ENCODE measurements at places on chromosomes 6 and 20.

- no peaks in the 10 kb centered on the region for H3K36me3 ChIP-seq
- DNase-seq: no peak
Measured at GRCh38 chr20:64130876-64131275, 23.5 kb upstream of the NPBWR2 start.

- peaks cover 46% of the 10 kb centered on the region for H3K4me1 ChIP-seq
- DNase-seq: peak; percentile 95
- H3K4me3 ChIP-seq: peak overlapping the region; percentile 86
- peak overlapping the region; percentile 94 for H3K27ac ChIP-seq
Measured at GRCh38 chr6:42890311-42891198, 11.1 kb downstream of the RPL7L1 start.

GRCh38 chr6:158069800-158070195 lies 88.1 kb downstream of the SYNJ2 start:
- peaks cover 37% of the 10 kb centered on the region for H3K4me1 ChIP-seq
- DNase-seq: no peak
- no peaks in the 10 kb centered on the region for H3K27me3 ChIP-seq
- no peak overlapping the region for H3K27ac ChIP-seq
- no peak overlapping the region for H3K4me3 ChIP-seq

- peak overlapping the region; percentile 66 for H3K4me3 ChIP-seq
- peak; percentile 44 for DNase-seq
- peak overlapping the region; percentile 50 for H3K27ac ChIP-seq
- peaks cover 43% of the 10 kb centered on the region for H3K4me1 ChIP-seq
Measured at GRCh38 chr6:31614075-31614619, 887 bp upstream of the AIF1 start.

- H3K4me1 ChIP-seq: peaks cover 6% of the 10 kb centered on the region
- no peak overlapping the region for H3K4me3 ChIP-seq
- H3K36me3 ChIP-seq: no peaks in the 10 kb centered on the region
- H3K27me3 ChIP-seq: no peaks in the 10 kb centered on the region
- peak; percentile 34 for DNase-seq
Measured at GRCh38 chr6:52904562-52905279, 4.8 kb downstream of the GSTA3 start.

DNA sequence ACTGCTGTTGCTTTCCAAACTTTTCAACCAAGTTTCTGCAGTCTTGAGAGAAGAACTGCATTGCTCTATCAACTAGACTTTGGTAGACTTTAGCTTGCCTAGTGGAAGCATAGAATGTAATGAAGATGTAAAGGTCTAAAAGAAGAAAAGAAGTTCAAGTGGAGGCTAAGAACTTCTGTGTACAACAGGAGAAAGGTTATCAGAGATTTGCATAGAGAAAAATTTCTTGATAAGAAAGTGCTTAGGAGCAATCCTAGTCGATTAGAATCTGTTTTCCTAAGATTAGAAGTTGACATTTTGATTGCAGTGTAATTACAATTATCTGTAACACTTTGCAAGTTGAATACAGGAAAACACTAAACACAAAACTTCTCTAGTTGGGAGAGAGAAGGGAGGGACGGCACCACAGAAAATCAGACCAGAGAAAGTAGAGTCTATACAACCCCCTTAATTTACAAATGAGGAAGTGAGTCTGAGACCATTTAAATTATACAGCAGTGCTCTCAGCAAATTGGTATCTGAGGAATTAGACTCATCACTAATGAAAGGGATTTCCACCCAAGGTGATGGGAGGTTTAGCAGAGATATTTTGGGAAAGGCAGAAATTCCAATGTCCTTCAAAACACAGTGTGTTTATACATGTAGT lies 194.3 kb upstream of the MARCKS start:
- H3K27me3 ChIP-seq: no peaks in the 10 kb centered on the region
- no peaks in the 10 kb centered on the region for H3K36me3 ChIP-seq
- no peak overlapping the region for H3K4me3 ChIP-seq
- no peak overlapping the region for H3K27ac ChIP-seq
- peaks cover 32% of the 10 kb centered on the region for H3K4me1 ChIP-seq

GRCh38 chr6:149482545-149483333 lies 2.1 kb downstream of the ZC3H12D start:
- H3K27ac ChIP-seq: no peak overlapping the region
- H3K36me3 ChIP-seq: no peaks in the 10 kb centered on the region
- H3K27me3 ChIP-seq: no peaks in the 10 kb centered on the region
- peaks cover 39% of the 10 kb centered on the region for H3K4me1 ChIP-seq
- no peak for DNase-seq
- H3K4me3 ChIP-seq: no peak overlapping the region

DNA sequence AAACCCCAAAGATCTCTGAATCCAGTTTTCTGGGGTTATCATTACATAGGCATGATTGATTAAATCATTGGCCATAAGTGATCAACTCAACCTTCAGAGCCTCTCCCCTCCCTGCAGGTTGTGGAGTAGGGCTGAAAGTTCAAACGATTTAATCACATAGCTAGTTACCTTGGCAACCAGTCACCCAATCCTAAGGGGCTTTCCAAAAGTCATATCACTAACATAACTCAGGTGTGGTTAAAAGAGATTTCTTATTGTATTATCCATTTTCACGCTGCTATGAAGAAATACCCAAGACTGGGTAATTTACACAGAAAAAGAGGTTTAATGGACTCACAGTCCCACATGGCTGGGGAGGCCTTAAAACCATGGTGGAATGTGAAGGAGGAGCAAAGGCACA lies 935.1 kb upstream of the SLC35B3 start:
- no peaks in the 10 kb centered on the region for H3K27me3 ChIP-seq
- no peak overlapping the region for H3K4me3 ChIP-seq
- H3K4me1 ChIP-seq: no peaks in the 10 kb centered on the region
- no peak overlapping the region for H3K27ac ChIP-seq
- DNase-seq: no peak

- H3K27ac ChIP-seq: no peak overlapping the region
- H3K4me3 ChIP-seq: no peak overlapping the region
- H3K27me3 ChIP-seq: no peaks in the 10 kb centered on the region
- no peak for DNase-seq
- peaks cover 39% of the 10 kb centered on the region for H3K36me3 ChIP-seq
Measured at GRCh38 chr20:25453035-25453810, 45.8 kb downstream of the GINS1 start.

DNA sequence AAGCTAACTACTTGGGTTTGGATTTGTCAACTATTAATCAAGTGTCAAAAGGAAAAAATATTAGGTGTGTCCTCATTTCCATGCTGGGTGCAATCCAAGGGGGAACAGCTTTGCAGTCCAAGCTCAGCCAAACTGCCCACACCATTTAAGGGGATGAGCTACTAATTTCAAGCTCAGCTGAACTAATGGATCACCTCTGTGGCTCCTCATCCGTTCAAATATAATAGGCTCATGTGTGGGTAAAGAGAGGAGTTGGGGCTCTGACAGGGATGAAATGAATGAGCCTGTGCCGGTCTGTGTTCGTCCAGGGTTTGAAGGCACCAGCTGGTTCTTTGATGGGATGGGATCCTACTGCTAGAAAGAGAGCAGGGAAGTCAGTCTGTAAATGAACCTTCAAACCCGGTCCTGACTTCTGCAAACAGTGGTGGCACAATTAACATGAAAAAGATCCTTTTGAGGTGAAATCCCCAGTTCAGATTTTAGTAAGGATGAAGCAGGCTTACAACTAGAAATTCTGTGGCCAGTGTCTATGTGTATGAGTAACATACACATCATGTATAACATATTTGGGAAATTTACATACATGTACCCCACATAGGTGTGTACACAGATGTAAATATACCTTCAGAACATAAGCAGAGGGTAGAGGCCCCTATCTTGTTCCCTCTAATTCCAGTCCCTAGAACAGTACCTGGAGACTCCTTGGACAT lies 41.9 kb downstream of the TTI1 start:
- no peaks in the 10 kb centered on the region for H3K27me3 ChIP-seq
- peaks cover 42% of the 10 kb centered on the region for H3K4me1 ChIP-seq
- no peak overlapping the region for H3K27ac ChIP-seq
- DNase-seq: no peak
- no peak overlapping the region for H3K4me3 ChIP-seq

- H3K27me3 ChIP-seq: no peaks in the 10 kb centered on the region
- H3K4me1 ChIP-seq: peaks cover 62% of the 10 kb centered on the region
- peak; percentile 100 for DNase-seq
- H3K4me3 ChIP-seq: peak overlapping the region; percentile 95
Measured at GRCh38 chr20:31608251-31608945, 3.3 kb downstream of the ID1 start.

DNA sequence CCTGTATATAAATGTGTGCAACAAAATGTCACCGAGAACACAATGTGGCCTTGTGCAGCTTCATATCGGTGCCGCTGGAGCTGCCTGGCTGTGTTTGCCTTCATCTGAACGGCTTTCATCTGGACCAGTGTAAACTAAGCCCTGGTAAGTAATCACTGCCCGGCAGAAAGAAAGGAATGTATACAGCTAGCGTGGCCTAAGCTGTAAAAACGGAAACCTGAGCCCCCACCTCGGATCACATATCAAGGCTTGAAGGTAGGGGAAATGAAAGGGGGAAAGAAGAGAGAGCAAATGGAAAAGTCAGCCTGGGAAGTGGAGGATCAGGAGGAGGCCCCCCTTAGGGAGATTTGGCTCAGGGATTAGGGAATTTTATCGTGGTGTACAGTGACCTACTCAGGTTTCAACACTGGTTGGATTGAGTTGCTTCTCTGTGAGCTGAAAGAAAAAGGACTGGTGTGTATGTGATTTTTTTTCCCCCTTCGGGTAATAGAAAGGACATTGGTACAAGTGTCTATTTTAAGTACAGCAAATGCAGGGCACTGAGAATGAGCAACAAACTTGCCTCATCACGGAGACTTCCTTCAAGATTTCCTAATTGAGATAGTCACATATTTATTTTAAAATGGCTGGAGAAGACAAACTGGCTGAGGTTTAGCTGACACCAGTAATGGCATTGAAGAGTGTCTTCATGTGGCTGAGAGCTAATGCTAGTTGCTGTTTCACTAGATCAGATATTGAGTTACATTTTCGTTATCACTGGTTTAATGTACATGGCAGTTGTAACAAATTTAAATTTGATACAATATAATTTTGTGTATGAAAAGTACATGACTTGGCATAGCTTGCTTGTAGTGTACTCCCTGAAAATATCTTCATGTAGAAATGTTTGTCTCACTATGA lies 3.5 kb downstream of the SOBP start:
- peak; percentile 98 for DNase-seq
- H3K27me3 ChIP-seq: no peaks in the 10 kb centered on the region
- peaks cover 57% of the 10 kb centered on the region for H3K4me1 ChIP-seq
- peak overlapping the region; percentile 98 for H3K4me3 ChIP-seq
- H3K27ac ChIP-seq: peak overlapping the region; percentile 82

DNA sequence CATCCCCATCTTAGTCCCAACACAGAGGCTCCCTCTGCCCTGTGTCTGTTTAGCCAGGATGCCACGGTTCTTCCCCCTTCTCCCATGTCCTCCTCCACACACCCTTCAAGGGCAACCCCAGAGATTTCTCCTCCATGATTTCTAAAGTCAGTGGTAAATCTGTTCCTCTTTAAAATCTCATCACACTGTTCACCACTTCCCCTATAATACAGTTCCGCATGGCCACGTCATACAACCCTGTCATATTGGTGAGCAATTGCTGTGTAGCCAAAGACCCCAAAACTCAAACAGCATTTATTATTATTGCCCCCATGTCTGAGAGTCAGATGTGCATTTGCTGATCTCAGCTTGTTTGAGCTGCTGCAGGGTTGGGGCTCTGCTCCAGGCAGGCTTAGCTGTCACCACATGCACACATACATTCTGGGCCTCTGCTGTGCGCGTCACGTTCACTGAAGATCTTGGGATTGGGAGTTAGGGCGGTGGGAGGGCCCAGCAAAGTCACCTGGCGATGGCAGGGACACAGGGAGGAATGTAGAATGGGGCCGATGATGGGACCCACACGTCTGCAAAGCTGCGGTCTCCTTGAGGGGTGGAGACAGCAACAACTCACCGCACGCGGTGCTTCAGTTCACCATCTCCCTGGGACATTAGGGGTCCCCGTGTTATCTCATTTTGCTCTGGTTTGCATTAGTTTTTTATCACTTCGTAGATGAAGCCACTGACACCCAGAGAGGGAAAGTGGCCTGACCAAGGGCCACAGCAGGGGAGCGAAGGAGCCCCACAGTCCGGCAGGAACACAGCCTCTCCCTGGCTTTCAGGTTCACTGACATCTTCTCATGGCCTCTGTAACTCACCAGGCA lies 36.9 kb upstream of the CD93 start:
- no peak overlapping the region for H3K4me3 ChIP-seq
- H3K4me1 ChIP-seq: no peaks in the 10 kb centered on the region
- H3K27ac ChIP-seq: no peak overlapping the region
- H3K36me3 ChIP-seq: no peaks in the 10 kb centered on the region

GRCh38 chr6:152571089-152571488 lies 66.1 kb downstream of the SYNE1 start:
- H3K4me3 ChIP-seq: no peak overlapping the region
- DNase-seq: no peak
- no peaks in the 10 kb centered on the region for H3K27me3 ChIP-seq
- H3K27ac ChIP-seq: no peak overlapping the region
- H3K36me3 ChIP-seq: no peaks in the 10 kb centered on the region

- DNase-seq: no peak
- no peaks in the 10 kb centered on the region for H3K27me3 ChIP-seq
- H3K27ac ChIP-seq: no peak overlapping the region
- no peaks in the 10 kb centered on the region for H3K4me1 ChIP-seq
- no peaks in the 10 kb centered on the region for H3K36me3 ChIP-seq
Measured at GRCh38 chr6:5693225-5694145, 313.2 kb downstream of the NRN1 start.

DNA sequence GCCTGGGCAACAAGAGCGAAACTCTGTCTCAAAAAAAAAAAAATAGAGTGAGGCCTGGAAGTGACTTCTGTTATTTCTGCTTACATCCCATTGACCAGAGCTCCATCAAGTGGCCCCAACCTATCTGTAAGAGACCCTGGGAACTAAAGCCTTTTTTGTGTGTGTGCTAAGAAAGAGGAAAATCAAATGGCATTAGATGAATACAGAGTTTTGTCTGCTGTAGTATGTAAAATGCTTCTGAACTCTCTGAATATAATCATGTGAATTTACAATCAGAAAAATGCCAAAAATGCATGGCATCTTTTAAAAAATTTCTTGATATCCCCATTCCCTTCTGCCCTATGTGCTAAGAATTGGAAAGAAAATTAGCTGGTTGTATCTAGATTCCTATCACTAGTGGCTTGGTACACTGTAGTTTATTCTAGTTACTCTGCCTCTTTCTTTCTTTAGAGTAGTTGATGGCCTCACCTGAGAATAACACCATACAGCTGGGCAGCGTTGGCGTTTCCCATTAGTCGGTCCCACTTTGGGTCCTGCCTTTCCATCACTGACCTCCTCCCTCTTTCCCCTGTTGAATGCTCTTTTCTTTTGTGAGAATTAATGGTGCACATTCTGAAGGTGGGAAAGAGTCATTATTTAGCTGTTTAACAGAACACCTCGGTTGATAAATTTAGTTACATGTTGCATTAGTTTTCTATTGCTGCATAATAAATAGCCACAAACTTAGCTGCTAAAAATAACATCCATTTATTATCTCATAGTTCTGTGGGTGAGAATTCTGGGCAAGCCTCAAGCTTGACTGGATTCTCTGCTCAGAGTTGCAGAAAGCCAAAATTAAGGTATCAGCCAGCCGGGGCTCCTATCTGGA lies 38.2 kb downstream of the SAMD5 start:
- H3K27ac ChIP-seq: no peak overlapping the region
- no peaks in the 10 kb centered on the region for H3K4me1 ChIP-seq
- H3K36me3 ChIP-seq: no peaks in the 10 kb centered on the region
- H3K27me3 ChIP-seq: no peaks in the 10 kb centered on the region
- H3K4me3 ChIP-seq: no peak overlapping the region
